ENCODE measurements at places on chromosomes 12 and 14.

DNA sequence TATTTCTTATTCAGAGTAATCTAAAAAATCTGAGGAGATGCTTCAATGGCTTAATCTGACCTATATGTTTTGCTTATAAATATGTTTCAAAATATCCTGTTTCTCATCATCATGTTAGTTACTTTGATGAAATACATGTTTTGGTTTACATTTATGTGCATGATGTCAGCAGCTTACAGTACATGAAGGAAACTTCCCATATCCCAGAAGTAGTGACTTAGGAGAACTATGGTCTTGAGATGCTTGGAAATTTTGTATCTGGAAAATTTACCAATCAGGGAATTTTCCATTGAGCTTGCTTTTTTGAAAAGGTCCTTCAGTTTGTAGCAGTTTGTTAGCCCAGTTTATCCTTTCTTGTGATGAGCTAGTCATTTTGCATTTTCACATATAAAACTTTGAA is 73.3 kb downstream of the RASSF8 start:
- no peak for DNase-seq

DNA sequence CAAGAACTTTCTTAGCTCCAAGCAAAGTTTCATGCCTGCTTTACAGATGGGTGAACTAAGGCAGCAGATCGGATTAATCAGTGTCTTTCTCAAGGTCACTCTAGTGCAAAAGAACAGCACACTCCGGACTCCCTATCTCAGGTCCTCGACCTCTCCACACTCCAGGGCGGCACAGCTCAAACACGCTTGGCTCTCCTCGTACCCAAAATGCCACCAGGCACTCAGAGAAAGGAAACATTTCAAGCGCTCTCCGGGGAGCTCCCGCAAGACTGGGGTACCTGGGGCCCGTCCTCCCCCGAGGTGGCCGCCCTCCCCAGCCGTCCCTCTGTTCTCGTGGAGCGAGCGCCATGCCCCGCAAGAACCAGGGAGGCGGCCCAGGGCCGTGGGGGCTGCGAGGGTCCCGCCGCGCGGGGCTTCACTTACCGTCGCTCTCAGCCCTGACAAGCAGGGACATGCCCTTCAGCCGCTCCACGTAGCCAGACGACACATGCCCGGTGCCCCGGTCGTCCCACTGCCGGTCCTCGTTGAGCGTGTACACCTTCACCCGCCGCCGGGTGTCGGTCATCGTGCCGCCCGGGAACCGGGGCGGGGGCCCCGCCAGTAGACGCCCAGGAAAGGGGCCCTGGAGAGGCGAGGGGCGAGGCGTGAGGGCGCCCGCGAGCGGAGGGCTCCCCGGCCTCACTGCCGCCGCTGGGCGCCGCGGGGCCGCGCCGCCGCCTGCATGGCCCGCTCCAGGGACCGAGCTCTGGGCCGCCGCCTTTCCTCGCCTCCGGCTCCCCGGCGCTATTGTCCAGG is 830 bp downstream of the PPP4R3A start:
- peak; percentile 55 for DNase-seq

- DNase-seq: no peak
These were observed 37.3 kb downstream of the PPP1R12A start for GRCh38 chr12:79897617-79898016.

DNA sequence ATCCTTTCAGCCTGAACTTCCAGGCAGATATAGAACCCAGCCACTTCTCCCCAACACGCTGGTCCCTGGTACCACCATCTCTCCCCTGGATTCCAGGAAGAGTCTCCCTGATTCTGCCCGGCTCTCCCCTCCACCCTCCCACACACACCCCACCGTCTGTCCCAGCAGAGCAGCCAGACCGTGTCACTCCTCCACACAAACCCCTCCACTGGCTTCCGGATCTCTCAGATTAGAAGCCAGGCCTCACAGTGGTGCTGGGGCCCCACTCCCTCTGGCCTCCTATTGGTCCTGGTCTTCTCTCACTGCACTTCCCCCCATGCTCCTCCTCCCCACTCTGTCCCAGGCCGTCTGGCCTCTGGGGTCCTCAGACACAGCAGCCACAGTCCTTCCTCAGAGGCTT is 52.4 kb upstream of the CDKN3 start:
- no peak for DNase-seq

GRCh38 chr12:47840571-47840970 is 20.9 kb upstream of the HDAC7 start:
- DNase-seq: no peak

DNA sequence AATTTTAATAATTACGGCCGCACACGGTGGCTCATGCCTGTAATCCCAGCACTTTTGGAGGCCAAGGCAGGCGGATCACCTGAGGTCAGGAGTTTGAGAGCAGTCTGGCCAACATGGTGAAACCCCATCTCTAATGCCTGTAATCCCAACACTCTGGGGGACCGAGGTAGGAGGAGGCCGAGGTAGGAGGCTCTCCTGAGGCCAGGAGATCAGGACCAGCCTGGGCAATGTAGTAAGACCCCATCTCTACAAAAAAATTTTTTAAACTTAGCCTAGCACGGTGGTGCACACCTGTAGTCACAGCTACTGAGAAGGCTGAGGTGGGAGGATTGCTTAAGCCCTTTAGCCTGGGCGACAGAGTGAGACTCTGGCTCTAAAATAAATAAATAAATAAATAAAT is 5.6 kb upstream of the CFAP73 start:
- no peak for DNase-seq

Data from hypothalamus (tissue), 51 donors.